Kidney epithelial cell (primary cell): ENCODE measurements at places on chromosomes 16 and 17.

DNA sequence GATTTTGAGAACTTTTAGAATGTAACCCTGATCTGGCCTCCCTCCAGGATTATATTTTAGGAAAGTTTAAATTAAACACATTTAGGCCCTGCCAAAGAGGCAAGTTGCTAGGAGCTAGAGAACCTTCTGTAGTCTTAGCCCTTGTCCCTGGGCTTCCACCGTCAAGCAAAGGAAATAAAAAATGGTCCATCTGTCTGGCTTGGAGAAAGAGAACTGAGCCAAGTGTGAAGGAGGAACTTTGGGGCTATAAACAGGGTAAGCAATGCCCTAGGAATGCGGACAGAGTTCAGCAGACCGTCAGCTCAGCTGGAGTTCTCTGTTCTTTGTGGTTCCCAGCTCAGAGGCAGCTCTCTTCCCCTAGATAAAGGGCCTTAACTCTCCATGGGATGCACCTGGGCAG lies 29.6 kb downstream of the RCVRN start:
- DNase-seq: peak; percentile 42

DNA sequence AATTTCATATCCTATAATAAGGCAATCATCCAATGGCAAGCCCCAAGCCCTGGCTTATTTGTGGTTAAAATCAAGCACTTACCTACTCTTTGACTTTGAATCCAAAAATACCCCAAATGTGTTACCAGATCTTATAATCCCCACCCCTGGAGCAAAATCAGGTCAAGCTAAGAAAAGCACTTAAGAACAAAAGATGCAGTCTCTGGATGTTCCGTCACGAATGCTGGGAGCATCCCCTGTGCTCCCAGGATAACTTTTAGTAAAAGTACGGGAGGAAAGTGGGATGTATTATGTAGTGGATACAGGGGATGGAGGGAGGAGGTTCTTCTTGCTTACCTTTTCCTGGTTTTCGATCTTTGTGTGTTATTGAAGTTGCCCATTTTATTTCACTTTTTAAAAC lies 29.5 kb downstream of the SHISA9 start:
- DNase-seq: no peak

- DNase-seq: no peak
Observed at GRCh38 chr17:32298298-32298697, 32.7 kb downstream of the RHBDL3 start.

DNA sequence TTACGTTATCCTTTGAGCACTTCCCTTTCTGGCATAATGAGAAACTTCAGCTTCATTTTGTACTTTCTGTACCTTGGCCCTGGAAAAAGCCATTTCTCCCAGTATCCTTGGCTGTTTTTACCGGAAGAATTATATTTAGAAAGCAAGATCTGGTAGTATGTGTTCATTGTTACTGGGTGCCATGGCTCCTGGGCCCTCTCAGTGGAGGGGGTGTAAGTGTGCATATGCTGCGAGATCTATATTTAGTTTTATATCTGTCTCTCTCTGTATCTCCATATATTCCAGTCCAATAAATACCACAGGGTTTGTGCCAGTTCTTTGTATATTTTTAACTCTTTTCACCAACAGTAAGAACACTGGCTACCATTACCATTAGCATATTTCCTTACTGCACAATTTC lies 17.7 kb downstream of the ATP2C2 start:
- DNase-seq: no peak

GRCh38 chr16:76577003-76577402 lies 299.8 kb downstream of the CNTNAP4 start:
- no peak for DNase-seq

DNA sequence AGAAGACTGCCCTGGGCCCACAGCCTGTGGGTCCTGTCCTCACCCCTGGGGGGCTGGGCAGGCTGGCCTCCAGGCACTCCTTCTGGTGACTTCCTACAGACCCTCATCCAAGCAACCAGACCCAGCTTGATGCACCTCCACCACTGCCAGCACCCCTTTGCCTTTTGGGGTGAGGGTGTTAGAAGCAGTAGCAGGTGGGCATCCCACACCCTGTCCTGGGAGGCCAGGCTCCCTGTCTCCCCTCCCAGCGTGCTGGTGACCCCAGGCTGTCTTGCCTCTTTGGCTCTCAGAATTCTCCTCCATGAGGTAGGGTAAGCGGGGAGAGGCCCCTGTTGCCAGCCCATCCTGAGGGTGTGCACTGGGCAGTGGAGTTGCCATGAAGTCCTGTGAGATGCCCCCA lies 33.4 kb downstream of the B9D1 start:
- DNase-seq: no peak

DNA sequence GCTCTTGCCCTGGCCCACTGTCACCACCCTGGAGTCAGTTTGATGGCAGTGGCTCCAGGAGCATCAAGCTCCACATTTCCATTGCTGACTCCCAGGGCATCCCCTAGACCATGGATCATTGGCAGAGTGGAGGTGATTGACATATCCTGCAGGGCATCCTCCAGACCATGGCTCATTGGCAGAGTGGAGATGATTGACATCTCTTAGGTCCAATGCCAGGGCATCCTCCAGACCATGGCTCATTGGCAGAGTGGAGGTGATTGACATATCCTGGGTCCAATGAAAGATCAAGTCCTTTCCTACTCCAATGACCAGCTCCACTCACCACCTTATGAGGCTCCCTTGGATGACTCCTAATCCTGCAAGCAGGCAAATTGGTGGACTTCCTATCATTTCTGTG lies 174.3 kb upstream of the NLRP1 start:
- DNase-seq: no peak

DNA sequence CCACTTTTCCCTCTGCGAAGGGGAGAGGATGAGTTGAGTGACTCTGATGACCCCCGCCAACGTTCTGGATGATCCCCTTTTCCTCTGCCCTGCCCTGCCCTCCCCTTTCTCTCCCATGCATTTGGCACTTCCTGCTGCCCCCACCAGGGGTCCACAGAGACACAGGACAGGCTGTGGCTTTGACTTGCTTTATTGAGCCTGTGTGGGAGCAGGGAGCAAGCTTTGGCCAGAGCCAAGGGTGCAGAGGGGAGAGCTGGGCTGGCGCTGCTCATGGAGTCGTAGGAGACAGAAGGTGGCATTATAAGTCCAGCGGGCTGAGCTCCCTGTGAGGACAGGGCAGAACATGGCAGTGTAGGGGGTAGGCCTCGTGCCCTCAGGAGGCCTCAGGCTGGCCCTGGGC lies 1.6 kb downstream of the PPY start:
- no peak for DNase-seq

DNA sequence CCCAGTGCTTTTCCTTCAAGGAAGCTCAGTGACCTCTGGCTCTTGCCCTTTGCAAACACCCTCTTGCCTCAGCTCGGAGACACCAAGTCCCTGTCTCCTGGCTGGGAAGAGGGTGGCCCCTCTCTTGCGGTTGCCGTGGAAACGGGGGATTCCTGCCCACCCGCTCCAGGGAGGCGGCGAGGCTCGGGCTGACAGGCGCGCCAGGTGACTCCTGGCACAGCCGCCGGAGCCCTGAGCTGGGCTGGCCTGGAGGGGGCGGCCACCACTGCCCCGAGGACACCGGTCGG lies 71.4 kb downstream of the ABR start:
- DNase-seq: no peak

DNA sequence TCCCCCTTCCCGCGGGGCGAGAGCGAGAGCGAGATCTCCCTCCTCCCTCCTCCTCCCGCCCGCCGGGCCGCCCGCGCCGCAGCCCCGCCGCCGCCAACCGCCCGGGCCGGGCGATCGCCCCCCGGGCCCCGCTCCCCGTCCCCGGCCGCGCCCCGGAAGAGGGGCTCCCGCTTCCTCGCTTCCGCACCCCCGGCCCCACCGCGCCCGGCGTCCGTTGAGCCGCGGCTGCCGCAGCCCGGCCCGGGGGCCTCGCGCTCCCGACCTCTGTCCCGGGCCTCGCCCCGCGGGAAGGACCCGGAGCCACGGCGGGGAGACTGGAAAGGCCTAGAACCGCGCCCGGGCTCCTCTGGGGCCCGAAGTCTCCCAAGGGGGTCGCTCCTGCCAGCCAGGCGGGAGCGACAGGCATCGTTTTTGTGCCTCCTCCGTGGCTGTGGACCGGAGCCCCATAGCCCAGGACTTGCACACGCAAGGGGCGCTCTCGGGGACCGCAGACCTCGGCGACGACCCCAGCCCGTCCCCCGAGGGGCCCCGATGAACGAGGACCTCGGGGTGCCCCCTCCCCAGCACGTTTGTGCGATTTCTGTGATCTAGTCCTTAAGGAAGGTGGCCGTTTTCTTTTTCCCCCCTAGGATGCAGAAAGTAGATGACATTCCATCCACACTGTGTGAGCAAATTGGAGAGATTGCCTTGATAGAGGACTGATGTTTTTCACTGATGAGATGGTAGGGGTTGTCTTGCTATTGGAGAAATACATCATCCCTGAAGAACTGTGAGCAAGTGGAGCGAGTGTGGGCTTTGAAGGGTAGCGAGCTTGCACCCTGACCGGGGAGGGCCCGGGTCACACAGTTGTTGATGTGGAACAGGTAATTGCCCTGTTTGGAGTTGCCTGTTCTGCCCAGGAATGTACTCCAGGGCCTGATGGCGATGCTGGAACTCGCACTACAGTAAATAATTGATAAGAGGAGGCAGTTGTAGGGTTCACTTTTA lies 611 bp downstream of the BANP start:
- no peak for DNase-seq

DNA sequence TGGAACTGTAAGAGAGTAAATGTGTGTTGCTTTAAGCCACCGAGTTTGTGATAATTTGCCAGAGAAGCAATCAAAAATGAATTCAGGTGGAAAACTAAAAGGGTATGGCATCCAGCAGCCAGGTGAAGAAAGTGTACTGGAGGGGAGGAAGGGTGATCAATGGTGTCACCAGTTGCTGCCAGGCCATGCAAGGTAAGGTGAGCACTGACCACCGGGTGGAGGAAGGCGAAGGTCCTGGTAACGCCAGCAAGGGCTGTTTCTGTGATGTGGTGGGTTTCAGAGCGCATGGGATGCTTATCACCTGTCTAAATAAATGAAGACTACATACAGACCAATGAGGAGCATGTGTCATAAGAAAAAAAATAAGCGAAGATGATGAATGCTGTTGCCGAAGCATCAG lies 6.9 kb downstream of the FA2H start:
- DNase-seq: no peak

DNA sequence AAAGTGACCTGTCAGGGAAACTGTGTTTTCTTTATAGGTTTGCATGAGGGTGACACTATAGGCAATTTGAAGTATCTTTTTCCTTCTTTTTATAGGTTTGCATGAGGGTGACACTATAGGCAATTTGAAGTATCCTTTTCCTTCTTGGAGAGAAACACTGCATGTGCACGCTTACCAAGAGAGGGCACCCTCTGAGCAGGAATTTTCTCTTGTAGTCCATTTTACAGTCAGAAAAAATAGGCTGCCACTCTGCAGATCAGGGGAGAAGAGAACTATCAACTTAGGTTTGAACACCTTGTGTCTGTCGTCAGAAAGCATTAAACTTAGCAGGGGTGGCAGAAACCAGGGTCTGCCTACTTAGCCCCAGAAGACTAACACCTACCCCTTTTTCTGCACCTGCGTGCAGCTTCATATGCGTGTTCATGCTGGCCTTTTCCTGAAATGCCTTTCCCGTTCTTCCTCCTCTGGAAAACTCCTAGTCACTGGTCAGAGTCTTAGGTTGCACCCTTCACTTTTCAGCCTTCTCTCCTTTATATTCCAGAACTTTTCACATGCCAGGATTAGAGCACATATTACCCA lies 16.4 kb upstream of the SMIM36 start:
- DNase-seq: no peak

DNA sequence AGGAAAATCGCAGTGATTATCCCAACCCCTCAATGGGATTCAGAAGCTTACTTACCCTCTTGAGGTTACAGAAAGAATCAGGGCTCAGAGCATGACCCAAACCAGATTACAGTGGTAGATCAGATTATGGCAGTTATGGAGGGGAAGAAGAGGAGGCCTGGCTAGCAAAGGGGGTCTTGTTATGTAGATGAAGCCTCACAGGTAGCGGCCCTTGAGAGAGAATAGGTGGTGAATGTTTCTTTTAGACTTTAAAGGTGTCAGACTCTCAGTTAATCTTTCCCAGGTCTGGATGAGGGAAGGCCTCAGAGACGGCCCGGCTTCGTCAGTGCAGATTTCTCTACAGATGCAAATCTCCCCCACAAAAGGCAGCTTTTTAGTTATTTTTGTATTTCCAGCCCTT lies 15.6 kb downstream of the RNF112 start:
- DNase-seq: no peak

GRCh38 chr16:57100445-57100844 lies 8.1 kb downstream of the CPNE2 start:
- no peak for DNase-seq

DNA sequence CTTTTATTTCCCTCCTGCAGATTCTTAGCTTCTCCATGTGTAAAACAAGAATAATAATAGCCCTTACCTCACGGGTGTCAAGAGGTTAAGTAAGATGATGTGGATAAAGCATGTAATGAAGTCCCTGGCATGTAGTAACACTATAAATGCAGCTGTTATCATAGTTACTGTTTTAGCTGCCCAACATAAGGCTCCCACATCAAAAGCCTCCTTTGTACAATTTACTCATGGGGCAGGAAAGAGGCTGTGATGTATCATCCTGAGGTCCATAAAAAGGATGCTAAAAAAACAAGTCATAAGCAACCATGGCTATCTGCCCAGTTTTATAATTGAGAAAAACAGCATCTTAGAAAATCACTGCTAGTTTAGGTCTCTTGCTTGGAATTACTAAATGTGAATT lies 339.7 kb downstream of the CA10 start:
- no peak for DNase-seq
